ENCODE measurements at places on chromosomes 5 and 9.

GRCh38 chr9:132622159-132622558 is 39.8 kb downstream of the BARHL1 start:
- DNase-seq = no peak

DNA sequence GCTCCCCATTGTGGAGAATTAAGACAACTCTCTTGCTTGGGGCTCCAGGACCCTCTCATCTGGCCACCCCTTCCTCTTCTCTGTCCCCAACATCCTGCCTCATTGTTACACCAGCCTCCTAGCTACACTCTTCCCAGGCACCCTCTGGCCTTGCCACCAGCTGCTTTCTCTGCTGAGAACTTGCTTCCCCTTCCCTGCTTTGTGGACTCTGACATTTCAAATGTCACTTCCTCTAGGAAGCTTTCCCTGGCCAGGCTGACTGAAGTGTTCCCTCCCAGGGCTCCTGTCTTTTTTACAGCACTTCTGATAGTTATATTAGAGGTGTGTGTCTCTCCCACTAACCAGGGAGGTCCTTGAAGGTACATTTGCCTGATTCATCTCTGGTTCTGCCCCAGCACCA is 194.0 kb upstream of the KLF4 start:
- DNase-seq = no peak

- no peak for DNase-seq
Measured at GRCh38 chr9:18479405-18479804, 5.5 kb downstream of the ADAMTSL1 start.

DNA sequence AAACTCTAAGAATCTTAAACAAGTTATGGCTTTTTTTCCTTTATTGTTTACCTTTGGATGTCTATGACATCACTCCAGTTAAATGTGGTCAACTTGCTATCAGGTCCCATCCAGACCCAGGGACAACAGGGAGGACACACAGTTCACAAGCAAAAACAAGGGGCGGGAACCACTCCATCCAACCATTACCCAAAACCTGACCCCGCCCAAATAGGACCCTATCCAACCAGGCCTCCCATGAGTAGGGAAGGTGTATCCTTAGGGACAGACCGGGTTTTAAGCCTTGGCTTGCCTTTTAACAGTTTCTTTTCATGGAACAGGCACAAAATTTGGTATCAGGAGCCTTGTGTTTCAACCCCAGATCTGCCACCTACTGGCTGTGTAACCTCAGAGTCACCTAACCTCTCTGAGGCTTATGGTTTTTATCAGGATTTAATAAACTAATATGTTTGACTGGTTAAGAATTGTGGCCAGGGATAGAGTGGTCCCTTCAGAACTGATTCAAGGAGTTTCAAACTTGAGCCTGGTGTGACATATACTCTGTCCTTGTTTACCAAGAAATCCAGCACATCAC is 127.7 kb upstream of the RAD23B start:
- no peak for DNase-seq

DNA sequence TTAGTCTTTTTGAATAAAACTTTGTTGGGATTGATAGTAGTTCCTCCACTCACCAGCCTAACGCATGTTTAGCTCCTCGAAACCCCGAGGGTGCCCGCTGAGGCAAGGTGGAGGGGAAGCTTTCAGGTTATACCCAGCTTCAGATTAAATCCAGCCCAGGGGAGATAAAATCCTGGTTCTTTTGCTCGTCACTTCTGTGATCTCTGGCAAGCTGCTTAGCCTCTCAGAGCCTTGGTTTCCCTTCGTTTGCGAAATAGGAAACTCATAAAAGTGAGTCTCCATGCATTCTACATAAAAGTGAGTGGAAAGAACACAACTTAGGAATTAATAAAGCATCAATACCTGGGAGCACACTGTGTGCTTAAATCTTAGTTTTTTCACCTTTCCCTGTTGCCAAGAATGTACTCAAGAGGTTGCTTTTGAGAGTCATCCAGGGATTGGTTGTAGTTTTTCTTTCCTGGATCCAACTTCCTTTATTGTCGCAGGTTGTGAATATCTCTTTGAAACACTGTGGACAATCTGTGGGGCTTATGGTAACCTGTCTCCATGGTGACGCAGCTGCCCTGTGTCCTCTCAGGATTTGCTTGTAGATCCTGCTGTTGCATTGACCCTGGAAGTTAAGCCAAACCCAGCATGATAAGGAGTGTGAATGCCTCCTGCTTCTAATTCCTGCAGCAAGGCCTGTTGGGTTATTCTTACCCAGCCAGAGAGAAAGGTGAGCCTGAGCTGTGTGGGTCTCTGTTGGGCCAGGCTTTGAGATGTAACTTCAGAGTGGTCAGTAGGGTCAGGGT is 2.0 kb downstream of the GALNT12 start:
- no peak for DNase-seq

GRCh38 chr5:28896949-28897348 is 1858.6 kb upstream of the CDH9 start:
- no peak for DNase-seq

- no peak for DNase-seq
Measured at GRCh38 chr5:10578869-10579268, 15.0 kb downstream of the ANKRD33B start.

GRCh38 chr5:82295959-82296531 is 17.9 kb upstream of the RPS23 start:
- DNase-seq = no peak

DNA sequence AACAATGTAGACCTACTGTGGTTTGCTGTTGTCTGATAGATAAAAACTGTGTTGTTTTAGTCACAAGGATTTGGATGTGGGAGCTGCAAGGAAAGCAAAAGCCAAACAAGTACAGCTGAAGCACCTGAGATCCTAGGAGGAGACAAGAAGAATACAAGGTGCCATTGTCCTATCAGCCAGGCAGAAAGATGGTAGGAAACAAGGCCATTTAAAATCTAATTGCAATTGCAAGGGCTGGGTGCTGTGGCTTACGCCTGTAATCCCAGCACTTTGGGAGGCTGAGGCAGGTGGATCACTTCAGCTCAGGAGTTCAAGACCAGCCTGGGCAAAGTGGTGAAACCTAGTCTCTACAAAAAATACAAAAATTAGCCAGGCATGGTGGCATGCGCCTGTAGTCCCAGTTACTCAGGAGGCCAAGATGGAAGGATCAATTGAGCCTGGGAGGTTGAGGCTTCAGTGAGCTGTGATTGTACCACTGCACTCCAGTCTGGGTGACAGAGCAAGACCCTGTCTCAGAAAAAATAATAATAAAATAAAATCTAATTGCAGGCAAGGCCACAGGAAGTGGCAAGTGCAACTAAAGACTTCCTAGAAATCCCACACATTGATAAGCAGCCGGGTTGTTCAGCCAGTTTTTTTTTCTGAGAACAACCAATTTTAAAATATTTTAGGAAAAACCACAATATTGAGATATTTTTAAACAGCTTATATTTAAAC is 22.6 kb downstream of the DOCK8 start:
- no peak for DNase-seq

DNA sequence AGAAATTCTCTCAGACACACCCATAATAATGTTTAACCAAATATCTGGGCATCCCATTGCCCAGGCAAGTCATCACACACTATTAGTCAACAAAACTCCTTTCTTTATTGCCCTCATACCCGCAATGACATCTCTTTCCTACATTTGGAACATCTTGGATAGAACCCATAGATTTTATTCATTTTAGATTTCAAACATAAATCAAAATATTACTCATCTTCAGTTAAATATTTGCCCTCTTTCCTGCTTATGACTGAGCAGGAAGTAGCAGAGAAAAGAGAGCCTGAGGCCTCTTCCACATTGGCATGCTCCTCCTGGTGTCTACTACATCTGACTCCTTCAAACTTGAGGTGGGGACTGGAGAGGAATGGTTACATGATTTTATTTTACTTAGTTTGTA is 592.0 kb downstream of the CHSY3 start:
- no peak for DNase-seq

GRCh38 chr5:1065891-1066650 is 45.8 kb downstream of the SLC12A7 start:
- no peak for DNase-seq

DNA sequence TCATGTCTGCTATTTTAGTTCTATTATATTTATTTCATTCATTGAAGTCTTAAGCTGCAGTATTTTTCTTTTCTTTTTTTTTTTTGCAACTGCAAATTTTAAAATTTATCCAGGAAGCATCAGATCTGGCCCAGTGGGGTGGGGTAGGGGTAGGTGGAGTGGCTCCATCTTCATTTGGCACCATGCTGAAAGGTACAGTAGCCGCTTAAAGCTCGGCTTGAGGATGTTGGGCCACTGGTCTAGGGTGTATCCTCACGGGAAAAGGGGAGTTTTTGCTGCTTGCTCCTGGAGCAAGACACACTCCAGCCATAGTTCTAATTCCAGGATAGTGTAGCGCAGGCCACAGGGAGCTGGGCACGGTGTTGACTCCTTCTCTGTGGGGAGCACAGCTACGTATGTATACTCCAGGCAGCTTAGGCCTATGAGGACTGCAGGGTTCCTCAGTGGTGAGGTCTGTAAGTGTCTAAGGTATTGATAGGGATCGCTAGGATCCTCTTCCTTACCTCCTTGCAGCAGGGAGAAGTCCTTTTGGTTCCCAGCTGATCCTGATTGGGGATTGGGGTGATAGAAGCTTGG is 22.7 kb downstream of the RCL1 start:
- no peak for DNase-seq

DNA sequence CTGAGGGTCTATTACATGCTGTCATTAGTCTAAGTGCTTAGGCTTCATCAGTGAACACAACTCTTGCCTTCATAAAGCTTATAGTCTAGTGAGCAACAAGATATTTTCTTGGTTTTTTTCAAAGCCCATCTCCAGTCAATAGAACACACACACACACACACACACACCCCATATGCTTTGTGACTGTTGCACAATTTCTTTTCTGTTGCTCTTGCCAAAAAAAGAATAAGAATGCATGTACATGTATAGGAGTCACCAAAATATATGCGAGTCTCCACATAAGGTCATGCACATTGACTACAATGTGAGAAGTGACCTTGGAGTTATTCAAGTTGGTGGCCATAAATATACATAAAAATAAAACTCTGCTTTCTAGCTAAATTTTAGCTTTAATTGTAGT is 351.5 kb upstream of the TLE4 start:
- DNase-seq = no peak

DNA sequence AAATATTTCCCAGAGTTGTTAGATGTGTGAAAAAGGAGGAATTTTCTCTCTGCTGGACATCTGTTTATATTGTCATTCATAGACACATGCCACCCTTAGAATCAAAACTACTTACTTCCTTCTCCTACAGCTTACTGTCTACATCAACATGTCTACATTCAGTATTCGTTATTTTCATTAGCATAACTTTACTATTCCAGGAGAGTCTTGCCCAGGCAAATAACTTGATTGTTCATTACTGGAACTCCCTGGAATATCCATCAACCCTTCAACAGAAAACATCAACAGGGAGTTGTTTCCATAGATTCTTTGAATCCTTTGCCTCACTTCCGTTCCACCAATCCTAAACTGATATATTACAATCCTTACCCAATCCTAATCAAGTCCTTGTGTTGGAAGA is 457.5 kb upstream of the ZNF608 start:
- DNase-seq = no peak

DNA sequence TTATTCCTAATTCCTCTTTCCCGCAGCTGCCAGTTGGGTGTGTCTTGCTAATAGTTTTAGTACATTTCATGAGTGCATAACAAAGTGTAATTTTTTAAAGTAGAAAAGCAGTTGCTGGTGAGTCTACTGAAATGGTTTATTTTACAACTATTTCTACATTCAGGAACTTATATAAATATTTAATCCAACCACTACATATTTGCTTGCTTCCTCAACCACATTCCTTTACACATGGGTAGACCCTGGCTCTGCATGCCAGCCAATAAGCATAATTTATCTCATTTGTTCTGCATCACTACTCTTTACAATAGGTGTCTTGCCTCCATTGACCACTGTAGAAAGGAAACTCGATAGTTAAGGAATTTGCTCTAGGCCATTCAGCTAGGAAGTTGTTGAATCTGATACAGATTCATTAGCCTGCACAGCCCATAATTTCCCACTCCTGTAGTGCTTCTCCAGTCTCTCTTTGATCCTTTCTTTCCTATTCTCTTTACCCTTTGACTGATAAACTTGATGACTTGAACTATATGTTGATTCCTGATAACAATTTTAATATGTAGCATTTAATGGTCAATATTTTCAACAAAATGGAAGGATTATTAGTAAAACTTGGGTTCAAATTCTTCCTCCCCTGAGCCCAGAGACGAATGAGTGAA is 342.5 kb upstream of the ACTBL2 start:
- DNase-seq = no peak

- DNase-seq = no peak
Measured at GRCh38 chr9:15725953-15726352, 173.1 kb downstream of the CCDC171 start.

- no peak for DNase-seq
Measured at GRCh38 chr9:72858089-72858912, 94.6 kb downstream of the ALDH1A1 start.

- no peak for DNase-seq
Measured at GRCh38 chr5:2905741-2906140, 154.3 kb upstream of the IRX2 start.

DNA sequence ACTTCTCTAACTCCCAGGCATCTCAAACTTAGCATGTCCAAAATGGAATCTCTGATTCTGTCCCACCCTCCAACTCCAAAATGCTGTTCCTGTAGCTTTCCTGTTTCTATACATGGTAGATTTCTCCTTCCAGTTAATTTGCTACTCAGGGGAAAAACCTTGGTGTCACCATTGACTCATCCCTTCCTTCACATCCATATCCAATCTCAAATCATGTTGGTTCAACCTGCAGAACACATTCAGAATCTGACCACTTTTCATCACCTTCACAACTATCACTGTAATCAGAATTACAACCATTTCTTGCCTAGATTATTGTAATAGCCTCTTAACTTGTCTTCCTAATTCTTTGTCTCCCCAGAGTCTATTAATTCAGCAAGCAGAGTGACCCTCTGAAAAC is 10.8 kb downstream of the RIOK2 start:
- DNase-seq = no peak

- no peak for DNase-seq
Measured at GRCh38 chr5:90807496-90807895, 248.9 kb downstream of the ADGRV1 start.

DNA sequence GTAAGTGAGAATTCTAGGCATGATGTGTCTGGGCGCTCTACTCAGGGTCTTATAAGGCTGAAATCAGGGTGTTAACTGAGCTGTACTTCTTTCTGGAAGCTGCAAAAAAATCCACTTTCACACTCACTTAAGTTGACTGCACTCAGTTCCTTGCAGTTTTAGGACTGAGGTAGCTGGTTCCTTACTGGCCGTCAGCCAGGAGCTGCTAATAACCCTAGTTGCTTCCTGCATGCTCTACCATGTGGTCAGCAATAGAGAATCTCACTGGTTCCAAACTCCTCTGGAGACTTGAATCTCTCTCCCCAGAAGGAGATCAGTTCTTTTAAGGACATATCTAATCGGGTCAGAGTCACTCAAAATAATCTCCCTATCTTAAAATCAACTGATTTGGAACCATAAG is 911.2 kb downstream of the EFNA5 start:
- DNase-seq = no peak

DNA sequence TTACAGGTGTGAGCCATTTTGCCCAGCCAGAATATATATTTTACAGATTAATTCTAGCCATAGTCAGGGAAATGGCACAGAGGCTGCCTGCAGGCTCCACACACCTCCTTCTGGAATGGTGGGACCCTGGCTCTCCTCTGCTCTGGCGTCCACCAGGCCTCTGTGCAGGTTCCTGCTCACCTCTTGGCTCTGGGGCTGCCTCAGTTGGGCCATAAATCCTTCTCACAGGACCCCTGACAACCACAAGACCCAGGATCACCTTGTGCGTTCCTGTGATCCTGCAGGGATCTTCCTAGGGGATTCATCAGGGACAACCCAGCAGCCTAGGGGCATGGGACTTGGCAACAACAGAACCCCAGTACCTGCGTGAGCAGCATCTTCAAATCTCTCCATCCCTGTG is 93.0 kb upstream of the FSTL4 start:
- DNase-seq = no peak

GRCh38 chr5:148186248-148187003 is 16.4 kb upstream of the SPINK6 start:
- DNase-seq = no peak
